ENCODE measurements at places on chromosomes 7 and 10.

- DNase-seq = no peak
Measured at GRCh38 chr7:24732646-24733413, 24.4 kb downstream of the GSDME start.

DNA sequence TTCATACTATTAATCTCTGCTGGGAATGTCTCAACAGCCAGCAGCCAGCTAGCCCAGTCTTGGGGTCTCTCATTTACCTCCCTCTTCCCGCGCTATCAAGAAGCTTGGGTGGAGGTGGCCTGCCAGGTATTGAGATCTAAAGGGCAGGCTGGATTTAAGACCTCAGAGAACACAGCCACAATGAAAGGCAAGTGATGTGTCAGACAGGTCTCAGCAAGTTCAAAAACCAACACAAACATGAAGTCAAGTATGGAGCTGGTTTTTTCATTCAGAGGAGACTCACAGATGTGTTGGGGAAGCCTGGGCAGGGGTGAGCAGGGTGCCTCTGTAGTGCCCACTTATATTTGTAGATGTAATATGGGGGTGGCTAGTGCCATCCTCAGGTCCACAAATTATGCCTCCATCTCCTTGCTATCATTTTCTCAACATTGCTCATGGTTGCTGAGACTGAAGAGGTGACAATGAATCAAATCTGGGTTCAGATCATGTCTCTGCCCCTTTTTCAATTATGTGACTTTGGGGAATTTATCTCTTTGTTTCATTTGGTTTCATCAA lies 27.7 kb upstream of the CROT start:
- DNase-seq = no peak

DNA sequence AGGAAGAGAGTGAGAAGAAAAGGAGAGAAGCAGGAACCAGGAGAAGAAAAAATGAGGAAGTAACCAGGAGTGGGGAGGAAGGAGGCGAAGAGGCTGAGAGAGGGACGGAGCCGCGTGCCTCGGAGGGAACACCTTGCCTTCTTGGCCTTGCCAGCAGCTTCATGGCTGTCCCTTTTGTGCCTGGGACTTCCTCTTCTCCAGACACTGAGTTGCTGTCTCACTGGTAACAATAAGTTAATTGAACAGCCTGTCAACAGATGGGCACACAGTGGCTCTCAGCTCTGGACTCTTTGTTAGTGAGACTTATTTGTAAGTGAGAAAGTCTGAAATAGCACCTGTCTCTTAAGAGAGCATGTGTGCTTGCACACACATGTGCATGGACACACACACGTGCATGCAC lies 83.2 kb downstream of the GATA3 start:
- DNase-seq = no peak

- DNase-seq = no peak
Measured at GRCh38 chr10:1576467-1577372, 160.6 kb downstream of the ADARB2 start.

DNA sequence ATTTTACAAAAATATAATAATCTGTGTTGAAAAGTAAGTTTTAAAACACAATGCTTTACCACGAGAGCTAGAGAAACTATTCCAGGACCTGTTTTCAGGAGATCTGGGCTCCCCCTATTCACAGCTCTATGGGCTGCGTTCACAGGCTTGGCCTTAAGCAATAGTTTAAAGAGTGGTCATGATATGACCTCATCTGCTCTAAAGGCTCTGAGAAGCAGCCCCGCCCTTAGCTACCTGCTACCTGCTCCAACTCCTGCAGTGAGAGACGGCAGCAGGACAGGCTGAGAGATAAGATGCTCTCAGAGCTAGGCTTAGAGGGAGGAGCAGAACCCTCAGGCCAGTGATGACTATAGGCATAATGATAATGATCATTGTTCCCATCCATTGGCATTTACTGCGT lies 12.6 kb downstream of the ALOX5 start:
- DNase-seq = no peak

All from activated T-helper 1 cell treated with anti-CD3 and anti-CD28 coated beads, Interleukin-2, amount 50 U/mL, for 16 hours (primary cell).